ENCODE measurements at places on chromosomes 6 and 20.

DNA sequence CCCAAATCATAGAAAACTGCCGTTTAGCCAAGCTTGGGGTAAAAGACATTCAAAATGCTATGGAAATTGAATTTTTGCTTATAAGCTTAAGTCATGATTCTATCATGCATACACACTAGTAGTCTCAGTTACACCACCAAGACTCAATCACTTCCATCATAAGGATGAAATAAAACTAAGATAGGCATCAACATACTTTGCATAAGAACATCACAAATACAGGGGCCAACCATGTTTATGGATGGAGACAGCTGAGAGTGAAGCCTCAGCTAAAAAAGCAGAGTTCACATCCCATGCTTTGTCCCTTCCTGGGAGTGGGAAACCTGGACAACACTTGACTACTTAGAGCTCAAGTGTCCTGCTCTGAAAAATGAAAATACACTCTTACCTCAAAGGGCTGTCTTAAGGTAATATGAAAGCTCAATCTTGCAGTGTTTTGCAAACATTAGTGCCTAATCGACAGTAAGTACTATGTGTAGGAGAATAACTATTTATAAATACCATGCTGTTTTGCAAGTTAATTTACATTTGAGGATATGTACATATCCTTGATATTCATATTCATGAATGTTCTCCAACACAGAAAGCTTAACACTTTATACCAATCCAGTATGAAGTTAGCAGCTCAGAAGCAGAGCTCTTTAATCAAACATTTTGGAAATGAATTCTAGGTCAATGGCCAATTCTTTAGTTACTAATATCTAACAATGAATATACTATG lies 32.0 kb upstream of the SMIM28 start:
- no peak for DNase-seq

DNA sequence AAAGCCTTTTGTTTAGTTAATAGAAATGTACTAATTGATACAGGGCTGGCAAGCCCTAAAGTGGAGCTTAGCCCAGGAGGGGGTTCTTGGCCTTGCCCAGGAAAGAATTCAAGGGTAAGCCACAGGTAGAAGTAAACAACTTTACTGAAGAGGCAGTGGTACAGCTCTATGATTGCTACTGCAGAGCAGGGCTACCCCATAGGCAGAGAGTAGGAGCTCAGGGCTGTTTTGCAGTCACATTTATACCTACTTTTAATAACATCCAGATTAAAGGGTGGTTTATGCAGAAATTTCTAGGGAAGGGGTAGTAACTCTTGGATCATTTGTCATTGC lies 680.4 kb upstream of the GJE1 start:
- no peak for DNase-seq

GRCh38 chr20:46970937-46971630 lies 76.4 kb downstream of the EYA2 start:
- no peak for DNase-seq

- no peak for DNase-seq
Measured at GRCh38 chr20:549722-550496, 6.3 kb upstream of the CSNK2A1 start.

GRCh38 chr6:54072635-54073313 lies 38.5 kb upstream of the MLIP start:
- no peak for DNase-seq

GRCh38 chr6:150255840-150256239 lies 113.0 kb upstream of the IYD start:
- no peak for DNase-seq

DNA sequence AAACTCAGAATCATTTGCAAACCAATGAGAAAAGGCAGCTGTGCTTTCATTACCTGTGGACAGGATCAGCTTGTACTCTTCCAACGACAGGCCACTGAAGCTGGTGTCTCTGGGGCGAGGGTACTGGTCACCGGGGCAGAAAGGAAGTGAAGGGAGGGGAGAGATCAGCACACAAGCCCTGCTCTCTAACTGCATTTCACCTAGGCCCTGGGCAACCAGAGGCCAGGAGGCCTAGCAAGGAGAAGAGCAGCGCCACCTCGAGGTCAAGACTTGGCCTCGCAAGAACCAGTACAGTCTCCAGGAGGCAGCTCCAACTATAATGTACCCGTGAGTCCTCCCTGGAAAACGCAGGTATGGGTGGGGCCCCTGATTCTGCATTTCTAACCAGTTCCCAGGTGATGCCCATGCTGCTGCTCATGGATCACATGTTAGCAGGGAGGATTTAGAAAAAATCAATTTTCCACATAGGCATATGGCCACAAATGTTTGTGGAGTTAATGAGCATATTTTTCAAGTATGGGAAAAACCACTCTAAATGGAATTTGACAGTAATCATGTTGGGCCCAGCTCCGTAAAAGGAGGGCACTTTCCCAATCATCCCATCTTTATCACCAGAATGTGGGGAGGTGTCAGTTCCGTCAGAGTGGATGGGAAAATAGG lies 11.0 kb downstream of the UQCC2 start:
- DNase-seq: peak; percentile 49

- DNase-seq: no peak
Measured at GRCh38 chr6:19827247-19827646, 9.9 kb upstream of the ID4 start.

GRCh38 chr6:70575899-70576495 lies 9.3 kb downstream of the SDHAF4 start:
- no peak for DNase-seq

- DNase-seq: no peak
Measured at GRCh38 chr20:11826334-11826733, 91.4 kb upstream of the BTBD3 start.

GRCh38 chr6:124066269-124066668 lies 262.6 kb downstream of the NKAIN2 start:
- DNase-seq: no peak

DNA sequence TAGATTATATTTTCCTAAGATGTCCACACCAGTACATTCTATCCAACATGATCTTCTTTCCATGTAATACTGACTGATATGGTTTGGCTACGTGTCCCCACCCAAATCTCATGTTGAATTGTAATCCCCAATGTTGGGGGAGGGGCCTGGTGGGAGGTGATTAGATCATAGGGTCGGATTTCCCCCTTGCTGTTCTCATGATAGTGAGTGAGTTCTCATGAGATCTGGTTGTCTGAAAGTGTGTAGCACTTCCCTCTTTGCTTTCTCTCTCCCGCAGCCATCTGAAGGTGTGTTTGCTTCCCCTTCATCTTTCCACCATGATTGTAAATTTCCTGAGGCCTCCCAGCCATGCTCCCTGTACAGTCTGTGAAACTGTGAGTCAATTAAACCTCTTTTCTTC lies 12.2 kb upstream of the HBS1L start:
- DNase-seq: no peak

- DNase-seq: no peak
Measured at GRCh38 chr6:143125864-143126573, 65.3 kb downstream of the AIG1 start.

DNA sequence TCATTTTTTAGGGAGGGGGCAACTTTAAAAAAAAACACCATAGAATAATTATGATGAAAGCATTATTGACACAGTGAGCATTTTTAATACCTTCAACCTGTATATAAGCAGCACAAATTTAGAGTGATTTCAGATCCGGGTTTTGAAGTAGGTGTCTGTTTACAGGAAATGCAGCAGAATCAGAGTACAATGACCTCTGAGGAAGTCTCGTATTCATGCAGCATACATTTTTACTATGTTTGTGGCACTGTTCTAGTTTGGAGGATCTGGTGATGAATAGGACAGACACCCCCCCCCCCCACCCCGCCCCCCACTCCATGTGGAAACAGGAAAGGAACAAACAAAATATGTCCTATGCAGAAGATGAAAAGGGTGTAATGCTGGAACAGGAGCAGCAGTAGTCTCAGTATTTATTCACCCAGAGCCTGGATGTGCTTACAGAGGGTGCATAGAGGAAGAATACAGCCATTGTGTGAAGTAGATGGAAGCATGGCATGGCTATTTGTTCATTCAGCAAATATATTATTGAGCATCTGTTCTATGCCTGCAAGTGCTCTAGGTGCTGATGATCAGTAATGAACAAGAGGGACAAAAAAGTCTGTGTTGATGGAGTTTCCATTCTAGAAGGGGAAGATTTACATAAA lies 19.7 kb downstream of the VAPB start:
- DNase-seq: no peak

GRCh38 chr20:24117383-24117782 lies 128.8 kb upstream of the GGTLC1 start:
- no peak for DNase-seq

- no peak for DNase-seq
Measured at GRCh38 chr6:108920751-108921150, 72.5 kb downstream of the ARMC2 start.

DNA sequence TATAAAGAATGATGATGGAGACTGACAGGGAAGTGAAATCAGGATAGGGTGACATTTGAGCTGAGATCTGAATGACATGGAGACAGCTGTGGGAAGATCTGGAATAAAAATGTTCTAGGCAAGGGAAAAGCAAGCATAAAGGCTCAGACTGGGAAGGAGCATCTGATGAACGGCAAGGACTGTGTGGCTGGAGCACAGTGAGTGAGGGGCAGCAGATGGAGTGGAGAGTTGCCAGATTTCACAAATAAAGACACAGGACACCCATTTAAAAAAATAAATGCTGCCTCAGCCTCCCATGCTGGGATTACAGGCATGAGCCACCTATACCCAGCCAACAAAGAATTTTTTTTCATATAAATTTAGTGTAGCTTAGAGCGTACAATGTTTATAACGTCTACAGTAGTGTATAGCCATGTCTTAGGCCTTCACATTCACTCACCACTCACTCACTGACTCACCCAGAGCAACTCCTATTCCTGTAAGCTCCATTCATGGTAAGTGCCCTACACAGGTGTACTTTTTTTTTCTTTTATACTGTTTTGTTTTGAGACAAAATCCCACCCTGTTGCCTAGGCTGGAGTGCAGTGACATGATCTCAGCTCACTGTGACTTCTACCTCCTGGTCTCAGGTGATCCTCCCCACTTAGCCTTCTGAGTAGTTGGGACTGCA lies 2.4 kb upstream of the ZBTB24 start:
- DNase-seq: no peak

DNA sequence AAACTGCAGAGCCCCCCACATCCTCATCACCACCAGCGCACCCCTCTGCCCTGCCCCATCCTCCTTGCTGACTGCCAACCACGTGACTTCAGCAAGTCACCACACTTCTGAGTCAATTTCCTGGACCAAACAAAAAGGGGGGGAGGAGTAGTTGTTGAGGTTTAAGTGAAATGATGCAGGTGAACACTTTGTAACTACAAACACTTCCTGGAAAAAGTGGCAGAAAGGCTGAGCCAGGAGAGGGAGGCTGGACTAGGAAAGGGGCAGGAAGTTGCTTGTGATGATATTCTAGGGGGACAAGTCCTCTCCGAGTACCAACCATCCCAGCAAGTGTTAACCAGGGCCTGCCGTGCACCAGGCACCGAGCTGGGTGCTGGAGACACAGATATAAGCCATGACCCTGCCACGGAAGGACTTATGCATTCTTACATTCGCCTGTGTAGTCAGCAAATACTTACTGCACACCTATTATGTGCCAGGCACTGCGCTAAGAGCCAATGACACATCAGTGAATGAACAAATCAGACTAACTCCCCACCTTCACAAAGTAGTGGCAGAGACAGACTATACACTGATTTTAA lies 67.3 kb downstream of the PREX1 start:
- no peak for DNase-seq

GRCh38 chr6:38179300-38179699 lies 359.8 kb downstream of the ZFAND3 start:
- DNase-seq: no peak

DNA sequence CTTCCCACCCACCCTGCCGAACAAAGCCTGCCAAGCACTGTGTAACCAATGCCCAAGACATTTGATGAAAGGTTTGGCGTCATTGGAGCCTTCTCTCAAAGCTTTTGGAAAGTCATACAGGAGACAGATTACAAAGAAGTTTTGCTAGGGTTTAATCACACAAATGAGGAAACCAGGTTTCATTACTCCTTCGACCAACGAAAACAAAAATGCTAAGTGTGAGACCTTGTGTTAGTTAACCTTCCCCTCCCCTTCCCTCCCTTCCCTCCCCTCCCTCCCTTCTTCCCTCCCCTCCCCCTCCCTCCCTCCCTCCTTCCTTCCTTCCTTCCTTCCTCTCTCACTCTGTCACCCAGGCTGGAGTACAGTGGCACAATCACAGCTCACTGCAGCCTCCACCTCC lies 96.1 kb upstream of the CD83 start:
- DNase-seq: no peak

DNA sequence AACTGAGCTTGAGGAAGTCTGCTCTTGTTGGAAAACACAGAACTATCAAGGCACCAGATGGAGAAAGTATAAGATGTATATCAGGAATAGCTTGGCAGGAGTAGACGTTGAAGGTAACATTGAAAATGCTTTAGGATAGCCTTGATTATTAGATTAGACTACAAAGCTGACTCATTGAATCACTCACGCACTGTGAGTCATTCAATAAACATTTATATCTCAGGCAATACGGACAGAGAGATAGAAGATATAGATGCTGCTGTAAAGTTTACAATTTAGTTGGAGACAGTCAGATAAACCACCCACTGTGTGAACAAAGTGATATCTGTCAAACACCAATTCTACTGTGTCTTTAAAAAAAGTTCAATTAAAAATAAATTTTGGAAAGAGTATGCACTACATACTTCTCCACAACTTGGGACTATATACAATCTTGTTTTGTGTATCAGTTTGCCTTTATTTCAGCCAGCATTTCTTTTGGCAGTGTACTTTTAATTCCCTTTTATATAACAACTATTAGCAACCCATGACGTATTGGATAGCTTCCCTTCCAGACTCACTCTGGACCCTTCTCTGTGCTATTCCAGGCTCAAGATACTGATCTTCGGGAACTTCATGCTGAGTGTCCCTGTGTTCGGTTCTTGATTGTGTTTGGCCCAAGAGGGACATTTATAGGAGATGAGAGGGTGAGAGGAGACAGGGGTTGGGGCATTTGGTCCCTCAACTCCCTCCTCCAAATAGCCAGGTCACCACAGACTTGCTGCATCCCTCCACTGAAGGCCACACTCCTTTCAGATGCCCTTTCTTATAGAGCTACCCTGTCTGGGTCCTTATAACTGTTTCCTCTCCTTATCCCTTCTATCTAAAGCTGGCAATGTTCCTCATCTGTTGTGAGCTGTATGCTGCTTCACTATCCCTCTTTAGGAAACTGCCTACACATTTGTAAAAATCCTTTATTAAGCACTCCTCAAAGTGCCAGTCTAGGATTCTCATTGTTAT lies 176.6 kb upstream of the PTPRK start:
- DNase-seq: no peak

- DNase-seq: no peak
Measured at GRCh38 chr6:160221423-160221822, 37.2 kb downstream of the SLC22A2 start.

Data from mesothelial cell of epicardium (in vitro differentiated cells).